ENCODE measurements at places on chromosomes 7 and 10. TPM values are rescaled to one million over a fixed set of nuclear protein-coding genes. Genes with fewer than 3 reads are reported as not detected.

The ST7 gene
- 13.5 TPM for total RNA-seq

The RBM20 gene
- total RNA-seq: 1.5 TPM

The ERVW-1 gene
- not detected for total RNA-seq

The IL2RA gene
- total RNA-seq: not detected

The GNGT1 gene
- not detected for total RNA-seq

The CFAP70 gene
- 0.13 TPM for total RNA-seq

The COL28A1 gene
- not detected for total RNA-seq

The VSTM2A gene
- not detected for total RNA-seq

The TEX47 gene
- total RNA-seq: not detected

The EBLN1 gene
- total RNA-seq: not detected

The NUPR2 gene
- not detected for total RNA-seq

The IQUB gene
- total RNA-seq: 0.13 TPM

The NPY gene
- not detected for total RNA-seq

The GPNMB gene
- not detected for total RNA-seq

The MMD2 gene
- not detected for total RNA-seq

The SPDYE2B gene
- total RNA-seq: not detected

The H2BK1 gene
- not detected for total RNA-seq

The CTNNA3 gene
- 0.13 TPM for total RNA-seq

The SH2D4B gene
- total RNA-seq: under 0.01 TPM

The PNLIPRP1 gene
- total RNA-seq: not detected

The PON3 gene
- 0.13 TPM for total RNA-seq

The HYAL4 gene
- total RNA-seq: 0.39 TPM

The C10orf105 gene
- total RNA-seq: not detected

The TLL2 gene
- under 0.01 TPM for total RNA-seq

The RAB11FIP2 gene
- 5.4 TPM for total RNA-seq

The VPS37D gene
- 3.8 TPM for total RNA-seq

The SPAG6 gene
- total RNA-seq: not detected

The ADARB2 gene
- not detected for total RNA-seq

The SKAP2 gene
- 9.5 TPM for total RNA-seq

The TAF6 gene
- total RNA-seq: 21.6 TPM

The HBP1 gene
- total RNA-seq: 152 TPM

The ZNF107 gene
- total RNA-seq: 1.3 TPM

The TFEC gene
- 0.89 TPM for total RNA-seq

The PIK3AP1 gene
- total RNA-seq: under 0.01 TPM

The CDH23 gene
- total RNA-seq: under 0.01 TPM

The GTPBP10 gene
- 4.7 TPM for total RNA-seq

The TMEM176A gene
- not detected for total RNA-seq

The PTPN20 gene
- total RNA-seq: 0.76 TPM

The CAMK1D gene
- total RNA-seq: 0.64 TPM

The GPC2 gene
- total RNA-seq: 1.9 TPM

The CPA4 gene
- not detected for total RNA-seq

The CALCR gene
- not detected for total RNA-seq

The ASB4 gene
- total RNA-seq: not detected

The FAM131B gene
- total RNA-seq: 0.13 TPM

The SPDYE1 gene
- total RNA-seq: not detected

The MBLAC1 gene
- 2.1 TPM for total RNA-seq

The FGL2 gene
- 0.13 TPM for total RNA-seq

The RPEL1 gene
- total RNA-seq: 0.13 TPM

The KBTBD2 gene
- 56.1 TPM for total RNA-seq

The ARHGAP22 gene
- total RNA-seq: 2.7 TPM

The OGDHL gene
- total RNA-seq: 1.0 TPM

The HMX3 gene
- total RNA-seq: not detected

The EPHA1 gene
- total RNA-seq: under 0.01 TPM

The SMC3 gene
- 18.4 TPM for total RNA-seq

The SKIDA1 gene
- total RNA-seq: 3.8 TPM

The SNX8 gene
- 10.7 TPM for total RNA-seq

The TBL2 gene
- total RNA-seq: 70.0 TPM

The TMEM225B gene
- total RNA-seq: 0.25 TPM
